Frontal cortex (tissue), 4 donors: ENCODE measurements at places on chromosomes 11 and 22.
A peak's percentile ranks its signal among the peaks of the same experiment; 100 is the strongest.

DNA sequence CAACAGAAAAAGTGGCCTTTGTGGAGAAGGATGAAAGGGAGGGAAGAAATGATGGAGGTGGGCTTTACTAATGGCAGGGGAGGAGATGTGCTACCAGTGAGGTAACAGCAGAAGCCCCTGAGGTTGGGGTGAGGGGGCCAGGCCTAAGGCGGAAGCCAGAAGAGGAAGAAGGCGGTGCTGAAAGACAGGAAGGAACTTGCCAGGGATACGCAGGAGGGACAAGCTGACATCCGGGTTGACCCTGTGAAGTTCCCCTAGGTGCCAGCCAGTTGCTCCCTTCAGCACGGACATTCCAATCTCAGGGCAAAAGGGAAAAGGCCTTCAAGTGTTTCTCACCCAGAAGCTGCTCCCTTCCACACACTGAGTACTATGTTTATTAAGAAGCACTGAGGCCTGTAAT is 2.3 kb upstream of the TIRAP start:
- DNase-seq: no peak

- DNase-seq: no peak
These were observed 48.4 kb upstream of the DBX1 start for GRCh38 chr11:20208622-20209111.

GRCh38 chr11:22520521-22520920 is 105.1 kb downstream of the FANCF start:
- DNase-seq: no peak

GRCh38 chr22:23192558-23192957 is 12.2 kb downstream of the BCR start:
- no peak for DNase-seq

- no peak for DNase-seq
These were observed 21.2 kb downstream of the MS4A4E start for GRCh38 chr11:60221692-60222091.

- peak; percentile 97 for DNase-seq
These were observed at the start of gene CD81 for GRCh38 chr11:2376751-2377451. TSS of gene CD81 (plus strand) at chr11:2377310. CDS start at chr11:2377550, 240 bp downstream.

GRCh38 chr11:94449437-94449836 is 44.2 kb downstream of the MRE11 start:
- no peak for DNase-seq

DNA sequence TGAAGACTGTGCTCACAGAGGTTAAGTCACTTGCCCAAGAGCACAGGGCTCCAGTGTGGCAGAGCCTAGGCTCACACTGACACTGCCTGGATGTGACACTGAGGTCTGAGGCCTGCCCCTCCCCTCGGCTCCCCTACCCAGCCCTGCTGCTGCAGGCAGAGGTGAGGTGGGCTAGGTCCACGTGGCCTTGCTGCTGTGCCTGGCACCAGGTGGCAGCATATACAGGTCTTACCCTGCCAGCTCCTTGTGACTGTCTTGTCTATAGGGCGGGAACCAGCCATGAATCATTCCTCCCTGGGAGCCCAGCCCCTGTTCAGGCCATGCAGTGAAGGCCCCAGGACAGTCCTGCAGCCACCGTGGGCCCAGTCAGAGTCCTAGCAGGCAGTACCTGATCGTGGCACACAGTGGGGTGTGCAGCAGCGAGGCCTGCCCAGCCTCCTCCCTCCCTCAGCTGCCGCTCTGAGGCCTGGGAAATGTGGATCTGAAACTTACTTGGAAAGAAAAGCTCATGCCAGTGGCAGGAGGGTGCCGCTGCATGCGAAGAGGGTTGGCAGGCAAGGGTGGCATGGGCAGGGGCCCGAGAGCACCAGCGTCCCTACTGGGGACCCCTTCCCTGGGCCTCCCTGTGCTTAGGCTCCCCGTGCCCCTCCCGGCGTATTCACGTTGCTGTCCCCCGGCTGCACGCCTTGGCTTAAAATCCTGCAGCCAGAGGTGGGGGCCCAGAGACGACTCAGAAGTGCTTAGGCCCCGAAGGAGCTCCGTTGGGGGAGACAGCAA is 1.2 kb upstream of the CERK start:
- DNase-seq: no peak

GRCh38 chr11:75031224-75031753 is 42.6 kb downstream of the NEU3 start:
- no peak for DNase-seq

DNA sequence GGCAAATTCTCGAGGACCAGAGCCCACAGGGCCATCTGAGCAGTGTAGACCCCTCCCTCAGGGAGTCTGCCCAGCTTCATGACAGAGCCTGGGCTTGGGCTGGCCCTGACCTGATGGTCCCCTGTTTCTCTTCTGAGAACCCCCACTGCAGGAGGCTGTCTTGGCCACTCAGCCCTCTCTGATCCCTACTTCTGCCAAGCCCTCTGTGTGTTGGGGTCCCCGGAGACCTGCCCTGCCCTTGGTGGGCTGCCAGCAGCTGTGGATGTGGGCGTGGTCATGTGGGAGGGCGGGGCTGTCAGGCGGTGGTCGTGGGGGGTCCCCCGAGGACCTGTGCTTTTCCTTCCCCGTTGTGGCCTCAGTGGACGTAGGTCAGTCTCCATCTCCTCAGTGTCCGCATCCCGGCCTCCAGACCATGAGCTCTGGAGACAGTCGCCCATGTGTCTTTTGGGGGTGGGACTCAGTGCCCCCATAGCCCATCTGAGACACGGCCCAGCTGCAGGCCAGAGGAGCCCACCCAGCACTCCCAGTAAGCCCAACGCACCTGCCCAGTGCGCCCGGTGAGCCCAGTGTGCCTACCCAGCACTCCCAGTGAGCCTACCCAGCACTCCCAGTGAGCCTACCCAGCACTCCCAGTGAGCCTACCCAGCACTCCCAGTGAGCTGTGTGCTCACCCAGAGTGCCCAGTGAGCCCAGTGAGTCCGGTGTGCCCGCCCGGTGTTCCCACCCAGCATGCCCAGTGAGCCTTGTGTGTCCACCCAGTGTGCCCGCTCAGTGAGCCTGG is 409.2 kb downstream of the TBC1D22A start:
- no peak for DNase-seq
